CD4-positive, alpha-beta T cell treated with Interleukin-12 subunit alpha and Interleukin-12 subunit beta, for 1 hour (primary cell): ENCODE measurements at places on chromosomes 1 and 21.

GRCh38 chr1:975896-976683, 5.8 kb downstream of the PERM1 start:
- DNase-seq: peak; percentile 76

DNA sequence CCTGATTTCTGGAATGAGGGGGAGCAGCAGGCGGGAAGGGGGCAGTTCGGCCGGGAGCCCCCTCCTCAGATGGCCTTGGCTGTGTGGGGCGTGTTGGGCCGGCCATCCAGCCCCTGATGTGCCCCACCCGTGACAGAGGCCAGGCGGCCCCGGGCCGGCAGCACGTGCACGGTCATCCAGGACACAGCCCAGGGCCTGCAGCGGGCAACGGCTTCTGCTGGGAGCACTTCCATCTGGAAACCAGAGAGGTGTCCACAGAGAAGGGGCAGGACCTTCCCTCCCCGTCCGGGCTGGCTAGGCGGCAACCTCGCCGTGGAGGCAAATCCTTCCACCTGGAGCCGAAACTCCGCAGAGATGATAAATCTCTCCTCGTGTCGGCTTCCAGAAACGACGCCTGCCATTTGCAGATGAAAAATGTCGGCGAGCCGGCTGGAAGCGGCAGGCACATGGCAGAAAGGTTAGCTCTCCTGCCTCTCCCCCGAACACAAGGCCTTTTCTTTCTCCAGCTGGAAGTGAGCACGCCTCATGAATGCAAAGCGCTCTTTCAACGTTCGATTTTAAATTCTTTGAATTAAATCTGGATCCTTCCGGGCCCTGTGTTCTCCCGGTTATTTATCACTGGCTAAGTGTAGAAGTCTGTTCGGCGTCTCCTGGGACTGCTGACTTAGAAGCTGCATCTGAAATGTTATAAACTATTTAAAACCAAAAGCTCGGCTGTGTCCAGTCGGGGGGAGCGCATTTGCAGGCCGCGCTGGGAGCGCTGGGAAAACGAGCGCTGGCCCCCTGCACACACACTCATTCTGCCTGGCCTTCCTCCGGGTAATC, 9.4 kb upstream of the ACTRT2 start:
- DNase-seq: no peak

- DNase-seq: no peak
Observed at GRCh38 chr21:37699024-37699775, 217.1 kb downstream of the KCNJ6 start.

DNA sequence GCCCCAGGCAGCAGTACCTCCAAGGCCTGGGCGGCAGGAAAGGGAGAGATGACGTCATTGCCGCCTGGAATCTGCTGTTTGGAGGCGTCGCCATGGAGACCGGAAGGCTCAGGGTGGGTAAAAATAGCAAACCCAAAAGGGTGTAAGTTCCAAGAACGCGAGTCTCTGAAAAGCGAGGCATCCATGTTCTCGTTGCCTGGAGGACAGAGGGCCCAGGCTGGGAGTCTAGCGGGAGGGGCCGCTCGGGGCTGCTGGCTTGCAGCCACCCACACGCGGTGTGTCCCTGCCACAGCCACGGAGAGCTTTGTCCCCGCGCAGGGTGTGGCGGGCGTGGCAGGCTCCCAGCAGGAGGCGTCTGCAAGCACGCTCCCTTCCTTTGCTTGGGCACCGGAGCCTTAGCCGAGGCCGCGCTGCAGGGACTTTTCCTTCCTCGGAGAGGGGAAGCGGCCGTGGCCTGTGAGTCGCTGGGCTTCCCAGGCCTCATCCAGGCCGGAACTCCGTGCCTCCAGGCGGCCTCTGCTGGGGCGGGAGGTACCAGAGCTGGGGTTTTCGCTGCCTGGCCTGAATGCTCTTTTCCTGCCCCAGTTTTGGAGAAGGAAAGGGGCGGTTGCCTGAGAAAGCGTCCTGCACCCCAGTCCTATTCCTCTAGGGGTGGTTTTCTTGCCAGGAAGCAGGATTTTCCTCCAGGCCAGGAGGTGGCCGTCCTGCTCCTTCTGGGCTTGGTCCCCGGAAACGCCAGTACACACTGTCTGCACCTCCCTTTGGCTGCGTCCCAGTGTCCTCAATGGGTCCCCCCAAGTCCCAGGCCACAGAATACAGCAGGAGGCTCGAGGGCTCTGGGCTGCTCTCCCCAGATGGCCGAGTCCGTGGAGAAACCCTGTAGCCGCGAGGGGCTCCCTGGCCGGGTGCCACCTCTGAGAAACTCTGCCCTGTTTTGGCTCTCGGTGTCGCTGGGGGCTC, 15.3 kb upstream of the SKI start:
- peak; percentile 79 for DNase-seq

- DNase-seq: no peak
Observed at GRCh38 chr1:35264871-35265270, 3.6 kb upstream of the ZMYM4 start.

DNA sequence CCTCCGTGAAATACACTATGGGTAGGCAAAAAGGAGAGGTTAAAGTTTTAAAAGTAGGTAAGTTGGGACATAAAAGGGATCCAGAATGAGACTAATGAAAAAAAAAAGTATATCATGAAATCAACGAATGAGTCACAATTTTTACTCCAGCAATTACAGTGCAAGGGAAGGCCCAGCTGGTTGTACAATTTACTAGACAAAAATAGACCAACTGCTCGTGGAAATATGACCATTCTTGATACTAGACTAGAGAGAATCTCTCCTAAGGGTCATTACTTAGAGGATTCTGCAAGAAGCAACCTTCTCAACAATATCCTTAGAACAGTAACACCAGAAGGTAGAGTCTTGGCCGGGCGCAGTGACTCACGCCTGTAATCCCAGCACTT, 55.1 kb upstream of the EFHD2 start:
- DNase-seq: no peak

GRCh38 chr1:161549652-161550051, at the start of gene FCGR3A:
Gene FCGR3A, minus strand, starts transcription at chr1:161549818. Its CDS starts 82 bp downstream, at chr1:161549736.
- DNase-seq: peak; percentile 34

DNA sequence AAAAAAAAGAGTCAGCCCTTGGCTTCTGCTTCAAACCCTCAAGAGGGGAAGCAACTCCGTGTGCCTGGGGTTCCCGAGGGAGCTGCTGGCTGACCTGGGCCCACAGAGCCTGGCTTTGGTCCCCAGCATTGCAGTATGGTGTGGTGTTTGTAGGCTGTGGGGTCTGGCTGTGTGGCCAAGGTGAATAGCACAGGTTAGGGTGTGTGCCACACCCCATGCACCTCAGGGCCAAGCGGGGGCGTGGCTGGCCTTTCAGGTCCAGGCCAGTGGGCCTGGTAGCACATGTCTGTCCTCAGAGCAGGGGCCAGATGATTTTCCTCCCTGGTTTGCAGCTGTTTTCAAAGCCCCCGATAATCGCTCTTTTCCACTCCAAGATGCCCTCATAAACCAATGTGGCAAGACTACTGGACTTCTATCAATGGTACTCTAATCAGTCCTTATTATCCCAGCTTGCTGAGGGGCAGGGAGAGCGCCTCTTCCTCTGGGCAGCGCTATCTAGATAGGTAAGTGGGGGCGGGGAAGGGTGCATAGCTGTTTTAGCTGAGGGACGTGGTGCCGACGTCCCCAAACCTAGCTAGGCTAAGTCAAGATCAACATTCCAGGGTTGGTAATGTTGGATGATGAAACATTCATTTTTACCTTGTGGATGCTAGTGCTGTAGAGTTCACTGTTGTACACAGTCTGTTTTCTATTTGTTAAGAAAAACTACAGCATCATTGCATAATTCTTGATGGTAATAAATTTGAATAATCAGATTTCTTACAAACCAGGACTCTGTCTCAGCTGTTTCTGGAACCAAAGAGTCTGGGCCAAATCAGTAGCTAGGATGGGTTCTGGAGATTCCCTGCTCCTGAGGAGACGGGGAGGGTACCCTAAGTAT, 26.8 kb upstream of the KDM4A start:
- DNase-seq: no peak

GRCh38 chr1:2936559-2937515, 84.4 kb upstream of the ACTRT2 start:
- DNase-seq: no peak

DNA sequence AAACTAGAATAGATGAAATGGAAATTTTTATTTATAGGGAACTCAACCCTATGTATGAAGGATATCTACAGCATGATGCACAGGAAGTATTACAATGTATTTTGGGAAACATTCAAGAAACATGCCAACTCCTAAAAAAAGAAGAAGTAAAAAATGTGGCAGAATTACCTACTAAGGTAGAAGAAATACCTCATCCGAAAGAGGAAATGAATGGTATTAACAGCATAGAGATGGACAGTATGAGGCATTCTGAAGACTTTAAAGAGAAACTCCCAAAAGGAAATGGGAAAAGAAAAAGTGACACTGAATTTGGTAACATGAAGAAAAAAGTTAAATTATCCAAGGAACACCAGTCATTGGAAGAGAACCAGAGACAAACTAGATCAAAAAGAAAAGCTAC, 7.9 kb downstream of the USP1 start:
- DNase-seq: no peak

- no peak for DNase-seq
Observed at GRCh38 chr1:1024149-1024770, 4.3 kb downstream of the AGRN start.

- no peak for DNase-seq
Observed at GRCh38 chr1:2032737-2033136, 13.6 kb downstream of the GABRD start.

- no peak for DNase-seq
Observed at GRCh38 chr1:192382758-192383157, 66.0 kb downstream of the RGS21 start.

DNA sequence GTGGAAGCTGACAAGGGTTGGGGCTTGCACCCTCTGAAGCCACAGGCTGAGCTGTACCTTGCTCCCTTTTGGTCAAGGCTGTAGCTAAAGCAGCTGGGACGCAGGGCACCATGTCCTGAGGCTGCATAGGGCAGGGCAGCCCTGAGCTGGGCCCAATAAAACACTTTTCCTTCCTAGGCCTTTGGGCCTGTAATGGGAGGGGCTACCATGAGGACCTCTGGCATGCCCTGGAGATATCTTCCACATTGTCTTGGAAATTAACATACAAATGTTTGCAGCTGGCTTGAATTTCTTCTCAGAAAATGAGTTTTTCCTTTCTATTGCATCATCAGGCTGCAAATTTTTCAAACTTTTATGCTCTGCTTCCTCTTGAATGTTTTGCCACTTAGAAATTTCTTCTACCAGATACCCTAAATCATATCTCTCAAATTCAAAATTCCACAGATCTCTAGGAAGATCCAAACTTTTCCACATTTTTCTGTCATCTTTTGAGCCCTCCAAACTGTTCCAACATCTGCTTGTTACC, 32.9 kb upstream of the TTLL7 start:
- no peak for DNase-seq

DNA sequence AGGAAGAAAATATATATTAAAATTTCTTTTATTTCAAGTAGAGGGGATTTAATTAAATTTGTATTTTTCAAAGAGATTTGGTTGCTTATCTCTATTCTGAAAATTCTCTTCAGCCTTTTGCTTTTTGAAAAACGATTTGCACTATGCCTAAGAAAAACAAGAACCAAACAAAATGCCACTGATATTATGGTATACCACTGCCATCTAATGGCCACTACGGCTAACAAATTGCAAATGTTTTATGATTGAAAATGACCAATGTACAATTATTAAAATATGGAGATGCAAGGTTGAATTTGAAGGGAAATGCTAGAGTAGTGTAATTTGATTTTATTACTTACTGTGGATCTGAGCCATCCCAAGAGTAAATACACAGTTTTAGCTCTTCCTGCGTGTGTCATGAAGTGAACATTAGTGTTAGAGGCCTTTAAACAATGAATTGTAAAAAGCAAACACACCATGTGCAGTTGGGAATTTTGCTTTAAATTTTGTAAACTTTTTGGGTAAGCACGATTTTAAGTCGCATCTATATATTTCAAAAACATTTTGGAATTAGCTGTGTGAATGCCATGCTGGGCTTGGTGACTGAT, 137.4 kb upstream of the USP25 start:
- peak; percentile 42 for DNase-seq

DNA sequence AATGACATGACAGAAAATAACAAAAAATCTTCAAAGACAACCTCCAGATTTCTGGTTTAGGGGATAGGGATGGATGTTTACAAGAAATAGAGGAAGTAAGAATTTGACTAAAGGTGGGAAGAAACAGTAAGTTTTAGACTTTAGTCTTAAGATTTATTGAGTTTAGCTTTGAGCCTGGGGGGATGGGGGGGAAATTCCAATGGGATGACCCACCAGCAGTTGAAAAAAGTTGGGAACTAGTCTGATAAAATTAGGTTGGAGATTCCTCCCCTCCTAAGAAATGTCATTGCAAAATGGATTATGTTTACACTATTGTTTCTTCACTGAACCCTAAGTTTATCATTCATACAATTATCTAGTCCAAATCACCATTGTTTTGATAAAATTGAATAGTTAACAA, 28.4 kb downstream of the WDR26 start:
- DNase-seq: no peak
